ENCODE measurements at places on chromosomes 7 and 10. TPM values are rescaled to one million over a fixed set of nuclear protein-coding genes. Genes with fewer than 3 reads are reported as not detected.

GRCh38 chr10:77139252-77140160 is 498.1 kb downstream of the KCNMA1 start:
- no peak for DNase-seq

DNA sequence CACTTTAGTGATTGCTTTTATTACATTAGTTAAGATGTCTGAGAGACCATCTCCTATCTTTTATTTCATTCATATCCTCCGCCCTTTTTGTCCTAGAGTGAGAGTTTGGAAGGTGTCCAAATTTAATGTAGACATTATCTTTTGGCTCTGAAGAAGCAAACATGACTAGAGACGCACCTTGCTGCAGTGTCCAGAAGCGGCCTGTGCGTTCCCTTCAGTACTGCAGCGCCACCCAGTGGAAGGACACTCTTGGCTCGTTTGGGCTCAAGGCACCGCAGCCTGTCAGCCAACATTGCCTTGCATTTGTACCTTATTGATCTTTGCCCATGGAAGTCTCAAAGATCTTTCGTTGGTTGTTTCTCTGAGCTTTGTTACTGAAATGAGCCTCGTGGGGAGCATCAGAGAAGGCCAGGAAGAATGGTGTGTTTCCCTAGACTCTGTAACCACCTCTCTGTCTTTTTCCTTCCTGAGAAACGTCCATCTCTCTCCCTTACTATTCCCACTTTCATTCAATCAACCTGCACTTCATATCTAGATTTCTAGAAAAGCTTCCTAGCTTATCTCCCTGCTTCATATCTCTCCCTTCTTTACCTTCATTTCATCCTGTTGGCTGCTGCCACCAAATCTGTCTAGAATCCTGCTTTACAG is 10.4 kb upstream of the CLCN1 start:
- no peak for DNase-seq

The RBP3 gene
- total RNA-seq: not detected

The FGL2 gene
- total RNA-seq: not detected

DNA sequence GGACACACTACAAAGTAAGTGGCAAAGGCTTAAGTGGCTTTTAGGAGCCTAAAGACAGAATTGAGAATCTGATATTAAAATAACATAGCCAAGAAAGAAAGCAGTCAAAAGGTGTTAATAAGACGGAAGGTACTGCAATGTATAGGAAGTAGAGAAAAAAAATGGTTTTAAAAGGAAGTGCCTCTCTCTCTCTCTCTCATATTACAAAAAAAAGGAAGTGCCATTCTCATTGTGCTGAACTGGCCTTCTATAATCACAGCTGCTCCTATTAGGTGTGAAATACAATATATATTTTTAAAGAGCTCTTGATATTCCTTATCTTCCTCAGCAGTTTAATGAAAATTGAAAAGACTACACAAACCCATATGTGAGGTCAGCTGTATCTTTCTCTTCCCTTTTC is 199.4 kb upstream of the NPVF start:
- DNase-seq: no peak

DNA sequence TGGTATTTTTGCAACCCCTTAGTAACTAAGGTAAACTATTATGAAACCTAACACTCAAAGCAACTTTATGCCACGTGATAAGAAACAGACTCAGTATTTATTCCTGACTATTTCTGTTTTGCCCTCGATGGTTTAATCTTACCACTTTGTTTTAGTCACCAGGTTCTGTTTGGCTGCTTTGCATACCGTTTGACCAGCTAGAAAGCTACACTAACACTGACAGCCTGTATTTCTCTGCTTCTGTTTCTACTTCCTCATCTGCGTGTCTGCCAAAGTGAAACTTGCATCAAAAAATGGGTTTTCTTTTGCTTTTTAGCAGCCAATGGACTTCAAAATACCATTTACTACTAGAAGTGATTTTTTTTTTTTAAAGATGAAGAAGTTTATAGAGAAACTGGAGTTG is 802.5 kb downstream of the GRM8 start:
- no peak for DNase-seq

GRCh38 chr7:92133133-92133736 is 1.0 kb downstream of the CYP51A1 start:
- no peak for DNase-seq

The LEP gene
- not detected for total RNA-seq

GRCh38 chr7:157238087-157238486 is 98.7 kb upstream of the DNAJB6 start:
- no peak for DNase-seq

DNA sequence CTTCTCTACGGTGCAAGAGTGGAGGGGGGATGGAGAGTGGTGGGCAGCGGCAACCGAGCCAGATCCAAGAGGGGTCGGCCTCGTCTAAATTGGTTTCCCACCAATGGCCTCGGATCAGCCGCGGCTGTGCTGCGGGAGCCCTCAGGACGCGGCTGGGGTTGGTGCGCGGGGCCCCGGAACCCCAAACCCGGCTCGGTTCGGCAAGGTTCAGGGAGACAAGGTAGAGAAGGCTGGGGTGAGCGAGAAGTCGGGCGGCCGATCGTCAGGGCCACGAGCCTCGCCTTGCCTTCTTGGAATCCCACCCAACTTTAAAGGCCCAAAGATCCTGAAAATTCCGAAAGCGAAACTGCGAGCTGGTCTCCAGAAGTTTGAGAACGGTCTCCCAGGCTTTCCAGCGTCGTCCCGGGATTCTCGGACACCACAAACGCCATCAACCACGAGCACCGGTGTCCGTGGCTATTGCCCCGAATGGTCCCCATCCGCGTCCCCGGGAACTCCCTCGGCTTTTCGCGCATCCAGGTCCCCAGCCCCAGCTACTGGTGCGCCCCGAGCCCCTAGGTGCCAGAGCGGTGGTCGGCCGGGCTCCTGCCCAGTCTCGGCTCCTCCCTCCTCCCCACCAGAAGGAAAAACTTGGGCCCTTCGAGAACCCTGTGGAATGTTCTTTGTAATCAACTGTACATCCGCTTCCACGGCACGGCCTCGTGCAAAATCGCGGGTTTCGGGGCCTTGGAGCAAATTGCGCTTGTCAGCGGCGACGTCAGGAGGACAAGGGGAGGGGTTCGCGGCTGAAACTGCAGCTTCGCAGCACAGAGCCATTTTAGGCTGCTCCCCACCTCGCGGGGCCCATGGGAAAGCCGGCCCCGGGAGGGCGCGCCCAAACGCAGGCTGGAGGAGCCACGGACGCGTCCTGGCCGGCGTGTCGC is 3.2 kb downstream of the SFMBT2 start:
- no peak for DNase-seq

The PIK3AP1 gene
- total RNA-seq: 4.2 TPM

DNA sequence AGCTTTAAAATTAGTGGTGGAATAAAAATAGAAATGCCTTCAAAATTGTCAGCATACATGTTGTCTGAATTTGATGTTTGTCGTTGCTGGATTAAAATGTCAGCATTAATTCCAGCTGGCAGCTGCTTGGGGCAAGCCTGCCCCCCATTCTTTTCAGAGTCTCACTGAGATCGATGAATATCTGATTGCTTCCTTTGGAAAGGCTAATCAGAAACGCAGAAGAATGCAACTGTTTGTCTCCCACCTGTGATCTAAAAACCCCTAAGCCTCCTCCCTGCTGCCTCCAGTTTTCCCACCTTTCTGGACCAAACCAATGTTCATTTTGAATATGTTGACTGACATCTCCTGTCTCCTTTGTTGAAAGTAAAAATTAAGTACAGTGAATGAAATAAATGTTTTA is 27.9 kb upstream of the BNIP3 start:
- DNase-seq: no peak

- no peak for DNase-seq
Observed at GRCh38 chr7:148625342-148625741, 34.8 kb downstream of the C7orf33 start.

GRCh38 chr10:59887972-59888640 is 18.2 kb downstream of the CCDC6 start:
- DNase-seq: no peak

GRCh38 chr10:62719061-62719460 is 85.5 kb upstream of the ADO start:
- no peak for DNase-seq

GRCh38 chr7:30329716-30330115 is 45.3 kb downstream of the ZNRF2 start:
- DNase-seq: no peak

DNA sequence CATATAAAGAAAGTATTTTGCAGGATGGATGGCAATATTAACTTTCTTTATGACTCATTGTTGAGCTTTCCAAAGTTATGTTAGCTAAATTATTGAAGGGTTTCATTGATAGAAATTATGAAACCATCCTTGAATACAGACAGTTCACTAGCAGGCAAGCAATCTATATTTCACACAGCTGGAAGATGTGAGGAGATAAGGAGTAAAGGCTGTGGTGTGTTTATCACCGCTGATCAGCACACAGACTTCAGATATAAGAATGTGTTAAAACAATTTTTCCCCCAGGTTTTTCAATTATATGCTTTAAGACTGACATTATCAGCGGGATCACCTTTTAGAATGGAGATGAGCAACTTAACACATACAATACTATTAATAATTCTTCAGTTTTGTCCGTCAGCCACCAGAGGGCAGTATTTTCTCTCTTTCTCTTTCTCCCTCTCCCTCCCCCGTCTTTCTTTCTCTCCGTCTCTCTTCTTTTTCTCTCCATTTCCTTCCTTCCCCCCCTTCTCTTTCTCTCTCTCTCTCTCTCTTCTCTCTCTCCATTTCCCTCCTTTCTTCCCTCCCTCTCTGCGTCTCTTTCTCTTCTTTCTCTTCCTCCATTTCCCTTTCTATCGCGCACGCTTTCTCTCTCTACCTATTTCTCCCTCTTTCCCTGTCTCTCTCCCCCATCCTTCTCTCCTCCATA is 62.9 kb upstream of the FAM171A1 start:
- DNase-seq: no peak

DNA sequence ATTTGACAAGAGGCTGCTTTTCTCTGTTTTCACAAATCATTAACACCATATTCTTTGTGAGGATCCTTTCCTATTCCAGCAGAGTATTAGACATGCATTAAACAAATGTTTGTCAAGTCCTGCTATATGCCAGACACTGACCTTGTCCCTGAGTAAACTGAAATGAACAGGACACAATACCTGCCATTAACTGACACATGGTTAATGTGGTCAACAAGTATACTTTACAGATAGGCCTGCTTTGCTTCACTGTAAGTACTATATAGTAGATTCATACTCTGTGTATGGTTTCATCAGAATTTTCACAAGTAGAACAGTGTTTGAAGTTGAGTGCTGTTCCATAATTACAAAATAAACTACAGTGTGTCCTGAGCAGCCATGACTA is 5.9 kb downstream of the TNKS2 start:
- DNase-seq: no peak

DNA sequence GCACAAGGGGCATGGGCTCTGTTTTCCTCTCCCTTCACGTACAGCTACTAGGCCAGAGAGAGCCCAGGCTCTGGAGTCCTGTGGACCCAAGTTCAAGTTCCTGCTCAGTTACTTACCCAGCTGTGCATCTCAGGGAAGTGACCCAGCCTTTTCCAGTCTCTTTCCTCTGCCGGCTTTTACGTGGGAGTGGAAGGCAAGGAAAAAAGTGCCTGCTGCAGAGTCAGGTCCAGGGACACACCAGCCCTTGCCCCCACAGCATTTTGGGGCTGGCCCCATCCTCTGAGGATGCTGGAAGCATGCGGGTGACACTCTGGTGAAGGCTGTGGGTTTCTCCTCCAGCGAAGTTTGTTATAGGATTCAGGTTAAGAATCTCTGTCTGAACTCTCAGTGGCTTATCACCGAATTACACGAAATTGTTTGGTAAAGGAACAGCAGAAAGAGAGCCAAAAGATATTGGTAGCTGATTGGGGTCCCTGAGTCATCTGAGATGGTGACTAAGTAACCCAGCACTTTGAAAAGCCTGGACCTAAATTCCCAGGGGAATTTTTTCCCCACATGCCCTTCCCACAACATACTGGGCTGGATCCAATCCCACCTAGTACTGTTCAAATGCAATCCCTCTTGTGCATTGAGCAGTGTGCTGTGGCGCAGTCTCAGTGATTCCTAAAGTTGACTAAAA is 424.3 kb downstream of the RPS24 start:
- DNase-seq: no peak

DNA sequence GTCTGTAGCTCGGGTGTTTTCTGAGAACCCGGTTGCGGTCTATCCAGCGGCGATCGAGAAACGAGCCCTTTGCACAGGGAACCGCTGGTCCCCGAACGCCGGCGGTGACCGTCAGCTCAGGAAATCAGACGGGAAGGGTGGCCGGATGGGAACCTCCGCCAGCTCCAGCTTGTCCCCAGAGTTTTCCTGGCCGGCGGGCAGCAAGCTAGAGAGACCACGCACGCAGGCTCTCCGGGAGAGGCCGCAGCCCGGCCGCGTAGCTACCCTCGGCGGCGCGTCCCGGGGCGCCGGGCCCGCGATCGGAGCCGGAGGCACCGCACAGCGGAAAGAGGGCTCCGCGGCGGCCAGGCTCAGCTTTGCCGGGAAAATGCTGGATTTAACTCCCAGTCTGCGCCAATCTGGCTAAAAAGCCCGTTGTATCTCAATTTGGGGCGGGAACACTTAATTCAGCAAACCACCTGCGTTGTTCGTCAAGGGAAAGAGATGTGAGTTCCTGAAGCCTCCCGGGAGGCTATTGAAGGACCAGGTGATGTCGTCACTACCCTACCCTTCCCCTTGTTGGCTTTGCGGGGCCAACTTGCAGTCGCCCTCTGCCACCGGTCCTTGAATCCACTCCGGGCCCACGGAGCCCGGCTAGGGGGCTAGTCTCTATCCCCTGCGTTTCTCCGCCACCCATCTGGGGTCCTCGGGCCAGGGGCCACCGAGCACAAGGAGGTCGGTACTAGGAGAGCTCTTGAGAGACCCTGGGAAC is 859 bp upstream of the CH25H start:
- DNase-seq: no peak

DNA sequence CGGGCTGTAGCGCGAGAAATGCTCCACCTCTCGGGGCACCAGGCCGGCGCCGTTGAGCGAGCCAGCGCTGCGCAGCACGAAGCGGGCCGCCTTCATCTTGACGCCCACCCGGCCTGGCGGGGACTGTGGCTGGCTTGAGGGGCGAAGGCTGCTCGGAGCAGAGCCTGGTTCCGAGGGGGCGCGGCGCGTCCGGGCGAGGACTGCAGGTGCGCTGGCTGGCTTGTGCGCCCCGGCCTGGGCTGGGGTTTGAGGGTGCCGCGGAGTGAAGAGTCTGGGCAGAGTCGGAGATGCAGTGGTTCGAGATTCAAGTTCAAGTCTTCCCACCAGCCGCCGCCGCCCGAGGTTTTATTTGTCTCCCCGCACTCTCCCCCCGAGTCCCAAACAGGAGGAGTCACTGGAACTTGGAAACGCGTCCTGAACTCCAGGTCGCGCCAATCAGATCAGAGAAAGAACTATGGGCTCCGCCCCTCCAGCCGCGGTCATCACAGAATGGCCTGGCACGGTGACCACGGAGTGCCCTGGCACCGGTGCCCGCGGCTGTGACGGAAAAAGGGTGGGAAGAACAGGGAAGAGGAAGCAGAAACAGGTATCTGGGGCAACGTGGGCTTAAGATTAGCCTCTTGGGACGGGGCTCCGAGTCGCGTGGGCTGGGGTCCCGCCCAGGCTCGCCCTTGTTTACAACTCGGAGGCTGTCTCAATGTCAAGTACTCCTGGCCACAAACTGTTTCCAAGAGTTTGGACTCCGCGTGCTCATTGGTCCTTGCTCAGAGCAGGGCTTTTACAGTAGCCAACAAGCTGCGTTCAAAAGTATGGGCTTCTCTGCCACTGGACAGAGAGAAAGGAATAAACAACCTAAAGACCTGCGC is at the start of gene PDK4:
Gene PDK4, minus strand, starts transcription at position 319 of the 866 bp plus-strand sequence. Its CDS starts 223 bp downstream, at position 96.
- DNase-seq: no peak

All from epithelial cell of proximal tubule (primary cell).